Stimulated activated CD8-positive, alpha-beta memory T cell treated with anti-CD3 and anti-CD28 coated beads, Interleukin-2, amount 100 ng/mL, for 48 hours (primary cell): ENCODE measurements at places on chromosomes 13 and 19.
A peak's percentile ranks its signal among the peaks of the same experiment; 100 is the strongest.

DNA sequence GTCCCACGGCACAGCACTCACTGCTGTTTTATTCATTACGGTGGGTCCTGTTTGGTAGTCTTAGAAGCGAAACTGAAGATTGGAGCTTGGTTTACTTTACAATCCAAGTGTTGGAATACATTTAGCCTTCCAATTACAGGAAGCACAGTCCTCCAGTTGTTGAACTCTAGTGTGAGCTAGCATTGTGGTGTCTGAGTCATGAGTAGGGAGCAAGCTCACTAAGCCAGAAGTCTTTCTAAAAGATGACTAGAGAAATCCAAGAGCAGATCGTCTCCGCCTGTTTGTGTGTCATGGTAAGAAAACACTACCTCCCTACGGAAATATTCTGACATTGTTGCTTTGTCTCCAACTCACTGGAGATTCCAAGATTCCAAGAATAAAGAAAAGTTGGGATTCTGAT is 10.1 kb upstream of the SHISA2 start:
- DNase-seq, result no peak

DNA sequence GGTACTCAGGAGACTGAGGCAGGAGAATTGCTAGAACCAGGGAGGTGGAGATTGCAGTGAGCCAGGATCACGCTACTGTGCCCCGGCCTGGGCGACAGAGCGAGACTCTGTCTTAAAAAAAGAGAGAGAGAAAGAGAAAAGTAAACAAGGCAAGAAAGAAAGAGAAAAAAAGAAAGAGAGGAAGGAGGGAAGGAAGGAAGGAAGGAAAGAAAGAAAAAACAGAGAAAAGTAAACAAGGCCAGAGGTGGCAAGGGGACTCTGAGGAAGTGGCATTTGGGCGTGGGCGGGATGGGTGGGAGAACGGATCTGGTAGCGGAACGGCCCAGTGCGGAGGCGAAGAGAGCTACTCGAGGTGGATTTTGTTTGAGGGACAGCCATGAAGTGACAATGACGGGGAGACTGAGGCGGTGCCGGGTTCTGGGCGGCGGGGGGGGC is 7.5 kb upstream of the ARRDC2 start:
- no peak for DNase-seq

GRCh38 chr13:97866346-97866745 is 87.1 kb upstream of the IPO5 start:
- no peak for DNase-seq

DNA sequence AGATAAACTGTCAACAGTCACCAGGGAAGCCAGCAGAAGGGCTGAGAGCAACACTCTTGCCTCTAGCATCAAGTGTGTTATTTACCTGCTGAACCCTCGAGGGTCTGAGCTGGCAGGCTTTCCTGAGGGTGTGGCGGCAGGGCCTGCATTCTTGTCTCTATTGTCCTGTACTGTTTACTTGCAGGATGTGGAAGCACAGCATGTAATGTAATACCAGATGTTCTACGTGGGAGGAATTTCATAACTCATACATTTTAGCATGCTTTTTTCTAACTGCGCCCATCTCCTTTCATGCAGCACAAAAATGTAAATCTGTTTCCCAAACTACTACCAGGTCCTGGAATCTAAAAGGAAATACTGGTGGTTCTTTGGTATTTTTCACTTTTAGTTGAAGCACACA is 153.1 kb downstream of the RGCC start:
- no peak for DNase-seq

DNA sequence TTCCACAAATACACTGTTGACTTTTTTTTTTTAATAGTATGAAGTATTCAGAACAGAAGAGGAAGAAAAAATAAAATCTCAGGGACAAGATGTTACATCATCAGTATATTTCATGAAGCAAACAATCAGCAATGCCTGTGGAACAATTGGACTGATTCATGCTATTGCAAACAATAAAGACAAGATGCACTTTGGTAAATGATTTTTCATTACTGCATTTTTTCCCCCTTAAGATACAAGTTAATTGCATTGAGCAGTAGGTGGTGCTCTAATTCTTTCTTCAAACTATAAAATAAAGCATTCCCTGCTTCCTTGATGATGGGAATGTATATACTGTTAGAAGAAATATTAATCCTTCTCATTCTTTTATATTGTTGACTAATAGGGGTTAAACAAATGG is 17.1 kb downstream of the UCHL3 start:
- no peak for DNase-seq

- no peak for DNase-seq
Measured at GRCh38 chr19:21608571-21608970, 103.2 kb downstream of the ZNF429 start.

- DNase-seq, result no peak
Measured at GRCh38 chr19:19213426-19214158, 1.8 kb downstream of the NCAN start.

- no peak for DNase-seq
Measured at GRCh38 chr13:73859841-73860240, 274.4 kb downstream of the KLF12 start.

GRCh38 chr13:99367106-99367616 is 60.0 kb upstream of the GPR183 start:
- DNase-seq, result no peak

GRCh38 chr19:28744943-28745342 is 468.0 kb downstream of the UQCRFS1 start:
- no peak for DNase-seq

DNA sequence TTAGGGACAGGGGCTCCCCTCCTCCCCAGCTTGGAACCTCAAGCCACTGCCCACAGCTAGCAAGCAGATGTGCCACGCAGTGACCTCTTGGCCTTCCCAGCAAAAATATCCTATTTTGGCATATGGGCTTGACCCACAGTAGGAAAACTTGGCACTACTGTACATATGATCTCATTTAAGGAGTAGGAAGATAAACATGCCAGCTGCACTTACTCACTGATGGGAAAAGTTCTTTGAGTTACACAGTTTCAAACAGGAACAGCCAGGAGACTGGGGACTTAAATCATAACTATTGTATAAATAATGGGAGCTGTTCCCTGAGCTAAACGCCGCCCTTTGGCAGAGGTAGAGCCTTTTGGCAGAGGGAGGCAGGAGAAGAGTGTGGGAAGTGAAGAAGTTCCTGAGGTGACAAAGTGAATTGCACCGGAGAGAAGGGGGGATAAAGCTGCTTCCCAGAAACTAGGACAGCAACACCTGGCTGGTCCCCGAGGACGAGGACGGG is 6.1 kb downstream of the SACS start:
- DNase-seq, result no peak

GRCh38 chr19:50739132-50739913 is 16.2 kb downstream of the CLEC11A start:
- no peak for DNase-seq

DNA sequence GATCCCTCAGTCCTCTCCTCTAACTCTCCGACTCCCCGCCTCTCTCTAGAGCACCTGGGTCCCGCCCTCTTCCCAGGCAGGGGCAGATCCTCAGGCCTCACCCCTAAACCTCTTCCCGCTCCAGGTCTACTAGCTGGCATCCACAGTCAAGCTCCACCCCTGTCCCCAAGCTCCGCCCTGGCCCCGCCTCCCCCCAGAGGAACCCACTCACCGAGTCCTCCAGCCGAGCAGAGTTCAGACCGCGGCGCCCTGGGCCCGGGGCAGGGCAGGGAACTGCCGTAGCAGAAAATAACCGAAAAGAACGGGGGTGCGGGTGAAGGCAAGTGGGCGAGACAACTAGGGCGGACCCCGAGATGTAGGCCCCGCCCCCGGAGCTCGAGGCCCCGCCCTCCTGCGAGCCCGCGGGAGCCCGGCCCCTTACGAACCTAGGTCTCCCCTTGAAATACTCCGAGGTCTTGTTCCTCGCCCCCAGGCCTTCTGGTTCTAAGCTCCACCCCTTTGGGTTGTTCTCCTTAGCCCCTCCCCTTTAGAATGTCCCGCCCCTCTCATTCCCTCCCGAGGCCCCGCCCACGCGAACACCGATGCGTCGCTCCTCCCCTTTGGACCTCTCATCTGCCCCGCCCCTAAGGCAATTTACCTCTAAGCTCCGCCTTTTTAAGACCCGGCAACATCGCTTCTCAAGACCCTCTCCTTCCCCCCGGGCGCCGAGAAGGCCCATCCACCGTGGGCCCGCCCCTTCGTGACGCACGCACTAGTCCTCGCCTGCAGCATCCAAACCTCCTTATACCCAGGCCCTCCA is at the start of gene GGN:
GGN (minus strand) TSS at position 485 of the 799 bp plus-strand sequence. CDS start 773 bp downstream, outside the sequence.
- DNase-seq, result peak; percentile 78

DNA sequence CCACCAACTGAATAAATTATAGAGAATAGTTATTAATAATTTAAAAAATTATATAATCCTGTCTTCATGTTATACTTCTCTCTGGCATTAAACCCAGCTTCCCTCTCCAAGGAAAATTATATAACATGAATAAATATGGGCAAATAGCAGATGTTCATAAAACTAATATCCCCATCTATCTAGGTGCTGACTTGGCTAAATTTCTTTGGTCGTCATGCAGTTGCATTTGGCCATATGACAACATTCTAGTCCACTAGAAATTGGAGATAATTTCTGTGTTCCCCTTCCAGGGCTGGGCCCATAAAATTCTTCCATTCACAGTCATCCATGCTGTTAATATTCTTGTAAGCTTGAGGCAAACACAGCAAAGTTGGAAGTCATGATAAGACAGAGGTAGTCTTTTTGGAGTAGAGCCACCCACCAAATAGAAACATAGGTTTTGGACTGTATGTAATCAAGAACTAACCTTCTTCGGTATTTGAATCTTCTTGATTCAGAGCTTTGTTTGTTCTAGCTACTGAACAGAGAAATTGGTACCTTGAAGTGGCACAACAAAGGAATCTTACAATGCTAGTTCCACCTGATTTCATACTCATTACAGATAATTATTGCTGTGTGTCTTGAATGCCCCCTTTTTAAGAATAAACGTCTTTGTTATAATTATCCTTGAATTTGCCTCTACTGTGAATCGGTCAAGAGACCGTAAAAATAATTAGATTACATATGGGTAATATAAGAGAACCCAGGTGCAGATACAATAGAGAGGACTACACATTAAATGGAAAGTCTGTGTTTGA is 678.5 kb upstream of the PCDH20 start:
- DNase-seq, result no peak

- DNase-seq, result no peak
Measured at GRCh38 chr13:32682740-32683139, 96.5 kb downstream of the PDS5B start.

GRCh38 chr13:99507986-99508385 is 6.7 kb downstream of the TM9SF2 start:
- no peak for DNase-seq

GRCh38 chr13:50198508-50198907 is 183.3 kb downstream of the KCNRG start:
- no peak for DNase-seq

GRCh38 chr19:10748195-10748926 is 30.5 kb downstream of the DNM2 start:
- DNase-seq, result no peak

- peak; percentile 46 for DNase-seq
Measured at GRCh38 chr19:49056101-49056901, 1.2 kb downstream of the CGB7 start.

- no peak for DNase-seq
Measured at GRCh38 chr13:19148561-19148960, 33.1 kb downstream of the TUBA3C start.

DNA sequence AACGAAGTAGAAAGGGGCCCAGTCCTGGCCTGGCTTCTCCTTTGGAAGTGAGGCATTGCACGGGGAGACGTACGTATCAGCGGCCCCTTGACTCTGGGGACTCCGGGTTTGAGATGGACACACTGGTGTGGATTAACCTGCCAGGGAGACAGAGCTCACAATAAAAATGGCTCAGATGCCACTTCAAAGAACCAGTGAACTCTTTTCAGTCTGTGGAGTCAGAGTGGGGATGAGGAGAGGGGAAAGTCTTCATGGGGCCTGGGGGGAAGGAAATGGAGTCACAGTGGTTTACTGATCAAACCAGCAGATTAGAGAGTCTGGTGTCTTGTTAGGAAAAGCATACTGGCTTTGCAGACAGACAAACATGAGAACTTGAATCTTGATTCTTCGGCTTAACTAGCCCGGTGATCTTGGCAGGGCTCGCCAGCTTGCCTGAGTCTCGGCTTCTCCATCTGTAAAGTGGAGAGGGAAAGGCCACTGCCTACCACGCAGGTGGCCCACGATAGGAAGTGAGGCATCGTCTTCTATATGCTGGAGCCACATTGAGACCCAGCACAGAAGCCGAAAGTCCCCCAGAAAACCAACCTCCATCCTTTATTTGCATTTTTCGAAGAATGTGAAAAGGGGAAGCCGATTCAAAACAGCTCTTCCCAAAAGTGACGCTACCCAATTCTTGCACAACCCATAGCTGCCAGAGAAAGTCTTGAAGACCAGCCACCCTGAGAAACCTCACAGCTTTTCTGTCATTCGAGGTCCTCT is at the start of gene FFAR1:
FFAR1 (plus strand) TSS at position 732 of the 759 bp plus-strand sequence. CDS start 3,650 bp downstream, outside the sequence.
- DNase-seq, result peak; percentile 27

GRCh38 chr13:47170971-47171370 is 274.1 kb upstream of the HTR2A start:
- no peak for DNase-seq

DNA sequence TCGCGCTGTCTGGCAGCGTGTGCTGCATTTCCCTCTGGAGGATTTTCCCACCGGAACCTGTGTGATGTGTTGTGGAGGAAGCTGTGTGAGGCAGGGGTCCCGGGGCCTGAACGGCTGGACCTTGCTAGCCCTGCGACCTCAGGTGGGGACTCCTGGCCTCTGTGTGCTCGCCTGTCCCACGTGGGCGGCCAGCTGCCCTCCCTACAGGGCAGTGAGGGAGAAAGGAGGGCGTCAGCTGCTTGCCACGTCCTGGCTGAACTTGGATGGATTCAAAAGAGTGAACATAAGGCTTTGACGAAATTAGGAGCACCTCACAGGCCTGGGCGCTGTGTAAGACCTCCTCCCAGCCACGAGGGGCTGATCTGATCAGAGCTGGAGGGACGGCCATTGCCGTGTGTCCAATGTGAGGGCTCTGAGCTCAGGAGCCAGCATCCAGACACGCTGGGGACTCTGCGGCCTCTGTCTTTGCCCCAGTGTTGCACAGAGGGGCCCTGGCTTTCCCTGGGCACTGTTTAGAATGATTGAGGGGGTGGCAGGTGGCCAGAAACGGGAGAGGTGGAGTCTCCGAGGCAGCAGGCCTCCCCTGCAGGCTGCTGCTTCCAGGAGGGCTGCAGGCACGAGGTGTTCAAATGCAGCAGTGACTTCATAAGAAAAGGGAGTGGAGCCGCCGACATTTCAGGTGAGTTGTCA is 13.0 kb downstream of the TFDP1 start:
- DNase-seq, result no peak

DNA sequence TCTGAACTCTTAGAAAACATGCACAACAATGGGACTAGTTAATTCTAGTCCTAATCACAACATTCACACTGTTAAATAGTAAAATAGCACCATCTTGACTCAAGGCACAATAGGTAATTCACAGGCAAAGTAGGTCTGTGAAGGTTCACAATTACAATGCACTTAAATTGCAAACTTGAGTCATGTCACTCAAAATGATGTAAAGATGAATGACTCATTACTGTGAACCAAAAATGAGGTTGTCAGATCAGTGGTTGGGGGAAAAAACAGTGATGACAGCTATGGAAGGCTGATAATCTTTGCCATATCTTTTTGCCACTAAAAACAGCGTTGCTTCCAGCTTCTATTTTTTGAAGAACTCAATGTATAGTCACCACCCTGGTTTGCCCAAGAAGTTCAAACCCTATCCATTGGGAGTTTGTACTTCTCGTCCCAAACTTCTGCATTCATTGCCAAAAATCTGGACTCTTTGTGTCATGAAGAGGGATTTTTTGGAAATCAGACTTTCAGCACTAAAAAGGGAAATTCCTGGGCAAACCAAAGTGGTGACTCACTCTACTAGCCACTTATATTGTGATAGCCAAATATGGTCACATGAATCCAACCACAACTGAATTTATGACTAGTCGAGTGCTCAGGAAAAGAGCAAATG is 200.9 kb upstream of the TMTC4 start:
- no peak for DNase-seq

- DNase-seq, result no peak
Measured at GRCh38 chr13:91145571-91146205, 201.8 kb upstream of the MIR17HG start.
